ENCODE measurements at places on chromosomes 7 and 10.
A peak's percentile ranks its signal among the peaks of the same experiment; 100 is the strongest.

DNA sequence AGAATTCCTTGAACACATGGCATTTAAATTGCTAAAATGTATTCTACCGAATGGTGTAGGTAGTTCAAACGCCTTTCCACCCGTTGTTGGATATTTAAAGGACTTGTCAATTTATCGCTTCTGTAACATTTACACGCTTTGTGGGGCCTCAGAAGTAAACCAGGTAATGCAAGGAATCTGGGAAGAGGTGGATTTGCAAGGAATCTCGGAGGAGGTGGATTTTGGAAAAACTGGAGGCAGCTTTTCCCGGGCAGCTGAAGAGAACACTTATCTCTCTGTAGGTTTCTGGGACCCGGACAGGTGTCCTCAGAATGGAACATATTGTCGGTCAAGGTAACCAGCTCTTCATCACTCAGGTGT lies 592 bp upstream of the MAPK8 start:
- no peak for DNase-seq

- DNase-seq: no peak
Measured at GRCh38 chr7:148622887-148623585, 32.5 kb downstream of the C7orf33 start.

GRCh38 chr10:118832241-118832651 lies 77.5 kb upstream of the CACUL1 start:
- DNase-seq: no peak

GRCh38 chr7:47195641-47196040 lies 386.3 kb downstream of the TNS3 start:
- no peak for DNase-seq

DNA sequence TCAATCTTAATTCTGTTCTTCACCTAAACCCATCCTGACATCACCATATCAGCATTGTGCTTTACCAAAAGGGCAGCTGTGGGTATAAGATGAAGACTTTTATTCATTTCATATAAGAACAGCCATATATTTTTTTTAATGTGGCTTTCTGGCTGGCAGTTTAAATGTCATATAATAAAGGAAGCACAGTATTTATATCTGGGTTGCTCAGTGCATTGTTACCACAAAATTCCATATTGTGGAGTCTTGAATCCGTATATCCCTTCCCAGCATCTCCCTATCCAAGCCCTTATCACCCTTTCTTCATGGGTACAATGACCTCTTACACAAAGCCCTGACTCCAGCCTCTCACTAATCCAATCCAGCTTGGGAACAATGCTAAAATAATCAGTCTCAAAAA lies 125.8 kb downstream of the RAPGEF5 start:
- DNase-seq: no peak

DNA sequence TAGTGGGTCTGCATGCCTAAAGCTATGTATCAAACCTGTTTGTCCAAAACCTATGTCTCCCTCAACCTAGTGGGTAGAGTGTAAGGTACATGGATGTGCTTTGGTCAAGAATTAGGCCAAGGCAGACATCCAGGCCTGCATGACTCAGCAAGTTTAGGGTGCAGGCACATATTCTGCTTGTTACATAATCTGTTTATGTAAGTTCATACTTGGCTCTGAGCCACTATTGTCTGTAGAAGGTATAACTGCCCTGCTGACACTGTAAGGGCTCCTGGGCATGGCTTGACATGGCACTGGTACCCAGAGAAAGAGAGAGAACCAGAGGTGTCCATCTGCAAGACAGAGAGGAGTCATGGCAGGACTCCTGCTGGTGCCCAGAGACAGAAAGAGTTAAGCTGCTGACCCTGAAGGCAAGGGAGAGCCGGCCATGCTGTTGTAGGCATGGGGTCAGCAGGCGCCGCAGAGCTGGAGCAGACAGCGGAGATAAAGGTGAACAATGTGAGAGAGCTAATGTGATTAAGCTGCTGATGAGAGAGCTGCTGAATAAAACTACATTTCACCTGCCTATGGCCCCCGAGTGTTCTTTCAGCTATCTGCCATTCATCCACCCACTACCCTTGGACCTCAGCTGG lies 118.5 kb upstream of the TMEM106B start:
- DNase-seq: no peak

GRCh38 chr7:26533217-26533616 lies 241.6 kb downstream of the SNX10 start:
- DNase-seq: no peak

GRCh38 chr7:137454246-137454724 lies 110.8 kb upstream of the PTN start:
- DNase-seq: peak; percentile 16

DNA sequence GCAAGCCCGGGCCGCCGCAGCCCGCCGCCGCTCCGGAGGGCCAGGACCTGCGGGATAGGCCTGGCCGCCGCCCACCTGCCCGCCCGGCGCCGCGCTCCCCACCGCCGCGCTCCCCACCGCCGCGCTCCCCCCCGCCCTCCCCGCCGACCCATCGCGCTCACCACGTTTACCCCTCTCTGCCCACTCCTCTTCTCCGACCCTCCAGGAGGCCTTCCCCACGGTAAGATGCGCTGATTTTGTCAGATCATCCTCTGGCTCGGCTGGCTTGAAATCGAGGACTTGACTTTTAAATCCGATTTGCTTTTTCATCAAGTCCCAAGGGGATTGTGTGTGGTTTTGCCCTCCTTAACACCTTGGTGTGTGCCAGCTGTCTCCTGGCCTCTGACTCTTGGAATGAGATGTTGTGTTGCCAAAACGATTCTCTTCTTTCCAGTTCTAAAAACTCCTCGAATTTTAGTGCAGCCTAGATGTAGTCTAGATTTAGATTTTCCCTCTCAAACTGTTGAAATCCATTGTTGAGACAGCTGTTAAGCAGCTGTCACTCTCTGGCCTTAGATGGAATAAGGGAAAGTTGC lies 738 bp downstream of the POM121 start:
- no peak for DNase-seq

DNA sequence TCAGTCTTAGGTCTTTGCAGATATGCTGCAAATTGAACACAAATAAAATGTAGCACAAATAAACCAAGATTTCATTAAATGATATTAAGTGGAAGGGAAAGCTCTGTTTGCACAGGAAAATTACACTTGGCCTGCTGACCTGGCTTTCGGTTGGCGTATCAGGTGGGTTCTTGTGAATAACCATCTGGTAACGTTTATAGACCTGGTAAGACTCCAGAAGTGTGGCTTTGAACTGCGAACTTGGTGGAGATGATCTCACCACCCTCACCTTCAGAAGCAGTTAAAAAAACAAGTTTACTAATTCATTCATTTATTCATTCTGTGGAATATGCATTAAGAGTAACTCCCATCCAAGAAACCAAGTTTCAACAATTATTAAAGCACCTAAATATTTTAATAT lies 28.1 kb downstream of the ATE1 start:
- DNase-seq: no peak

- no peak for DNase-seq
Measured at GRCh38 chr7:116521046-116521664, 3.7 kb upstream of the CAV1 start.

- DNase-seq: no peak
Measured at GRCh38 chr7:96126382-96126781, 195.5 kb downstream of the SLC25A13 start.

- no peak for DNase-seq
Measured at GRCh38 chr10:46520941-46521340, 35.5 kb downstream of the GPRIN2 start.

Measured in amniotic stem cell (primary cell).